ENCODE measurements at places on chromosomes 6 and 20. TPM values are rescaled to one million over a fixed set of nuclear protein-coding genes. Genes with fewer than 3 reads are reported as not detected.
A peak's percentile ranks its signal among the peaks of the same experiment; 100 is the strongest.

ISM1 gene
- 0.36 TPM for total RNA-seq

SLC22A7 gene
- total RNA-seq, result not detected

NMBR gene
- total RNA-seq, result 0.74 TPM

ECT2L gene
- not detected for total RNA-seq

MOXD1 gene
- 8.9 TPM for total RNA-seq

ARMC2 gene
- 16.1 TPM for total RNA-seq

HCRTR2 gene
- total RNA-seq, result not detected

DNA sequence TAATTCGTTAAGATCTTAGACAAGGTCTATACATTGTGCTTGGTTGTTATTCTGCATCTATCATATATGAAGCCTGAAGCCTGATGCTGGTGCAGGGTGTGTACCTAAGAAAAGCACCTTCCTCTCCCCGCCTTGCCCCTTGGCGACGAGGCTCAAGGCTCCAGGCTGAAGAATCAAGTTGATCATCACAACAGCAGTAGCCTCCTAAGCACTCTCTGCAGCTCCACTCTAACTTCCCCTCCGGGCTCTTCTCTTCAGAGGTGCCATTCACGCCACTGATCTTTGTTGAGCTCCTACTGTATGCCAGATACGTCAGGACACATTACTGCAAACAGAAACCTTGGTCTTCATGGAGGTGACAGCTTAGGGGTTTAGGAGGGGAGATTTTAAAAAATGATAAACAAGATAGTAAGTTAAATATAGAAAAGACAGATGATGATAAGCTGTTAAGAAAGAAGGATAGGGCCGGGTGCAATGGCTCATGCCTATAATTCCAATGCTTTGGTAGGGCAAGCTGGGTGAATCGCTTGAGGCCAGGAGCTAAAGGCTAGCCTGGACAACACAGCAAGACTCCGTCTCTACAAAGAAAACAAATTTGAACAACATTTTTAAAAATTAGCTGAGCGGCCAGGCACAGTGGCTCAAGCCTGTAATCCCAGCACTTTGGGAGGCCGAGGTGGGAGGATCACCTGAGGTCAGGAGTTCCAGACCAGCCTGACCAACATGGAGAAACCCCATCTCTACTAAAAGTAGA is 38.4 kb upstream of the ZNF217 start:
- H3K4me3 ChIP-seq, result no peak overlapping the region
- no peaks in the 10 kb centered on the region for H3K4me1 ChIP-seq
- H3K36me3 ChIP-seq, result no peaks in the 10 kb centered on the region
- no peak overlapping the region for H3K27ac ChIP-seq

GRCh38 chr6:65570340-65570739 is 136.7 kb downstream of the EYS start:
- H3K27ac ChIP-seq, result no peak overlapping the region
- H3K27me3 ChIP-seq, result no peaks in the 10 kb centered on the region
- no peaks in the 10 kb centered on the region for H3K36me3 ChIP-seq
- no peak overlapping the region for H3K4me3 ChIP-seq
- peaks cover 22% of the 10 kb centered on the region for H3K4me1 ChIP-seq

GRCh38 chr20:11247046-11248010 is 573.5 kb upstream of the JAG1 start:
- peaks cover 52% of the 10 kb centered on the region for H3K4me1 ChIP-seq
- peak overlapping the region; percentile 84 for H3K27ac ChIP-seq
- H3K36me3 ChIP-seq, result peaks cover 8% of the 10 kb centered on the region
- no peak for DNase-seq
- no peak overlapping the region for H3K4me3 ChIP-seq

GRCh38 chr6:55963301-55963700 is 87.9 kb upstream of the BMP5 start:
- no peaks in the 10 kb centered on the region for H3K4me1 ChIP-seq
- no peaks in the 10 kb centered on the region for H3K36me3 ChIP-seq
- no peak overlapping the region for H3K4me3 ChIP-seq
- no peak overlapping the region for H3K27ac ChIP-seq
- H3K27me3 ChIP-seq, result no peaks in the 10 kb centered on the region

DNA sequence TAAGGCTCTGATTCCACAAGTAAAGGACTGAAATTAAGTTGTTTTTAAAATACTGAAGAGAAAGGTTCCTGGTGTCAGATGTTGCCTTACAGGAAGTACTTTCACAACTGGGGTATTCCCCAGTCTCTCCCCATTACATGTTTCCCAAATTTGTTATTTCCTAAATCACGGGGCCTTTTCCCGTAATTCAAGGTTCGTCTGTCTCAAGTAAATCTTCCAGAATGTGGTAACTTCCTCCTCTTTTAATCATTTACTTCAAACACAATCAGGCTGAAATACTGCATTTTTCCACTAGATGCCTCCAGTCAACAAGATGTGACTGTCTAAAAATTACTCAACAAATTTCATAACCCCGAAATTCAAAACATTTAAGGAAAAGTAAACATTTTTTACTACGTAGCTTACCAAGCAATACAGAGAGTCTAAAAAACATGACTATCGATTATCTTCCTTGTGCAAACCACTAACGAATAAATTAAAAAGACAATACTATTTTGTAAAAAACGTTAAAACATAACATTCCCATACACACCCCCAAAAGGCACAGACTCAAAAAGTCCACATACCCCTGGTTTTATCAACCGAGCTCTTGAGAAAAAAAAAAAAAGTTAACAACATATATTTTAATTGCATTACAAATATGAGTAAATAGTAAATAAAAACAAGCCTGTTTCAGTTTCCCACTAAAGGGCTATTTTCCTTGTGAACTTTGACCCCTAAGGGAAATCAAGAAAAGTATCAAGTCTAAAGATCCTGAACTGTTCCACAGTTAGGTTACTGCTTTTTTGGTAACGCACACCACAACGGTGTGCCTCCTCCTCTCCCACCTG is 1.7 kb downstream of the SOD2 start:
- no peak for DNase-seq
- peak overlapping the region; percentile 89 for H3K4me3 ChIP-seq
- H3K36me3 ChIP-seq, result peaks cover 11% of the 10 kb centered on the region

GRCh38 chr6:18028332-18028731 is 40.9 kb upstream of the KIF13A start:
- H3K4me3 ChIP-seq, result no peak overlapping the region
- no peak for DNase-seq
- H3K27ac ChIP-seq, result no peak overlapping the region
- peaks cover 4% of the 10 kb centered on the region for H3K27me3 ChIP-seq
- no peaks in the 10 kb centered on the region for H3K36me3 ChIP-seq

DNA sequence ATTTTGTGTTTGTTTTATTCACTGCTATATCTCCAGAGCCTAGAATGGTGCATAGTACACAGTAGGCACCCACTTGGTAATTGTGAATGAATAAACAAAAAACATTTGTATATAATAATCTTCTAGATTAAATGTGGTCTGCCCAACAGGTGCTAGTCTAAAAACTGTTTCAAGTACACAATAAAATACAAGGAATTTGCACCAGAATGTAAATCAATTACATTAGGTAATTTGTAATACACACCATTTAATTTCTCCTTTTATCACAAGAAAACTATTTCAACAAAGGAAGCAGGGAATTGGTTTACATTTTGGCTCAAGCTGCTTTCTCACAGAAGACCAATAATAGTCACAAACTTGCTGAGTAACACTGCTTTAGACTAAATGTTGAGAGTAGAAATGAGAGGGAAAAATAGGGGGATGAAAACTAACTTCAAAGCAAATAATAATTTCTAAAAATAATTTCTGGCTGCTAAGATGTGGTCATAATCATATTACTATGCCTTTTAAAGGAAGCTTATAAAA is 22.1 kb downstream of the RUNX2 start:
- H3K27ac ChIP-seq, result no peak overlapping the region
- no peak for DNase-seq
- no peak overlapping the region for H3K4me3 ChIP-seq

DNA sequence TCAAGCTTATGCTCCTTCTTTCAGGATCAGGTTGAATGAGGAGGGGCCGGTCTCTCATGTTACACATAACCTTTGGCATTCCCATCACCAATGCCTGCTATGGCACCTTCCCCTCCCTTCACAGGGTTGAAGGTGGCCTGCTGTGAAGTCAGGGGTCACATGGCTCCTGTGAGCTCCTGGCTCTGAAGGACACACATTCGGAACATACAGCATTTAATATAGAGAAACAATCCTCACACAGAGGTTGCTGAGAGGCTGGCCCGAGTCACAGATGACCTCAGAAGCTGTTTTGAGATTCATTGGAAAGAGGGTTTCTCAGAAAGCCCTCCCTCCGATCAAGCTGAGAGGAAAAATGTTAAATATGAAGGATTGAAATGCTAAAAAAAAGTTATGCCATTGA is 82.1 kb downstream of the PSMG4 start:
- DNase-seq, result no peak
- peaks cover 15% of the 10 kb centered on the region for H3K4me1 ChIP-seq
- H3K36me3 ChIP-seq, result no peaks in the 10 kb centered on the region
- no peak overlapping the region for H3K27ac ChIP-seq

- DNase-seq, result no peak
- H3K27ac ChIP-seq, result no peak overlapping the region
- no peaks in the 10 kb centered on the region for H3K36me3 ChIP-seq
- peaks cover 3% of the 10 kb centered on the region for H3K4me1 ChIP-seq
- H3K4me3 ChIP-seq, result no peak overlapping the region
- H3K27me3 ChIP-seq, result peaks cover 11% of the 10 kb centered on the region
Observed at GRCh38 chr20:57309544-57310115, 20.0 kb upstream of the SPO11 start.

DNA sequence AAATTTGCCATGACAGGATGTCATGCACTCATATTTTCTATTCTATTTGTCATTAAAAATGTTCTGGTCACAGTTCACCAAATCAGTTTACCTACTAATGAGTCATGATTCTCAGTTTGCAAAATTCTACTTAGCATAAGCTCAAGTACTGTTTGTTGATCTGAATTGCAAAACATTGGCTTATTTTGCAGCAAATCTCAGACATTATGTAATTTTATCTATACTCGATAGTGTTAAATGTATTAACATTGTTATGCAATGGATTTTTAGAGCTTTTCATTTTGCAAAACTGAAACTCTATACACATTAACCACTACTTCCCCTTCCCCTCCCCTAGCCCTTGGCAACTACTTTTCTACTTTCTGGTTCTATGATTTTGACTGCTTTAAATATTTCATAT is 213.8 kb upstream of the ZFP64 start:
- peaks cover 11% of the 10 kb centered on the region for H3K27me3 ChIP-seq
- no peak overlapping the region for H3K27ac ChIP-seq
- DNase-seq, result no peak
- no peaks in the 10 kb centered on the region for H3K36me3 ChIP-seq

DNA sequence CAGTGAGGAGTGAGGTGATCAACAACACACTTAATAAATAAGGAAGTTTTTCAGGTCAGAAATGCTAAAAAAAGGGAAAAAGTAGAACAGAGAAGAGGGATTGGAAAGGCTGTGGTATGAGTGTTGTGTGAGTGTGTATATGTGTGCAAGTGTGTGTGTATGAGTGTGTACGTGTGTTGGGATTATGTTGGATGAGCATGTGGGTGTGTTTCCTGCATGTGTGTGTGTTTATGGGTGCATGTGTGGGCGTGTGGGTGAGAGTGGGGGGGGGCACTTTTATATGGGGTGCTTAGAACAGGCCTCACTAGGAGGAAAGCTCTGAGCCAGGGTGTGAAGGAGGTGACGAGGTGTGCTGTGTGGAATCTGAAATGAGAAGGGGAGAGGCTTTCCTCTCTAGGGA is 116.8 kb upstream of the SLC22A23 start:
- H3K4me3 ChIP-seq, result no peak overlapping the region
- no peaks in the 10 kb centered on the region for H3K36me3 ChIP-seq
- no peak overlapping the region for H3K27ac ChIP-seq

GRCh38 chr6:75107913-75108312 is 97.9 kb downstream of the COL12A1 start:
- H3K27ac ChIP-seq, result no peak overlapping the region
- H3K4me1 ChIP-seq, result peaks cover 12% of the 10 kb centered on the region
- no peak overlapping the region for H3K4me3 ChIP-seq
- no peaks in the 10 kb centered on the region for H3K36me3 ChIP-seq
- no peak for DNase-seq
- no peaks in the 10 kb centered on the region for H3K27me3 ChIP-seq

- H3K4me3 ChIP-seq, result peak overlapping the region; percentile 76
- no peaks in the 10 kb centered on the region for H3K36me3 ChIP-seq
- DNase-seq, result no peak
- no peak overlapping the region for H3K27ac ChIP-seq
- H3K27me3 ChIP-seq, result peaks cover 10% of the 10 kb centered on the region
Observed at GRCh38 chr20:1265226-1265915, 723 bp upstream of the SNPH start.

GRCh38 chr6:152119831-152120230 is 312.3 kb downstream of the ESR1 start:
- no peak for DNase-seq
- peaks cover 7% of the 10 kb centered on the region for H3K36me3 ChIP-seq
- H3K27me3 ChIP-seq, result no peaks in the 10 kb centered on the region
- H3K27ac ChIP-seq, result no peak overlapping the region
- H3K4me3 ChIP-seq, result no peak overlapping the region

DNA sequence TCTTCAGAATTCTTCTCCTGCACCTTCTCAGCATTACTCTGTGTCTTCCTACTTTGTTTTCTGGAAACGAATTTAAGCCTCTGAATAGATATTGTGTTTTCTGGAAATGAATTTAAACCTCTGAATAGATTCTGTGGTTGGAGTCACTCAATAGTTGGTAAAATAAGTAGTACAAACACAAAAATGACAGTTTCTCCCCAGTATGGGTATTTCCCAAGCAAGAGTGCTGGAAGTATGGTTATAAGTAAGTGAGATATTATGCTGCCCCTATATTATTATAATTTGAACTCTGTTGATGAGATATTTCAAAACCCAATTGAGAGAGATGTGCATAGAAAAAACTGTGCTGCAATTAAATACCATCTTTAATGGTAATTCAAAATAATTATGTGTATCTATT is 94.9 kb downstream of the TINAG start:
- DNase-seq, result no peak
- no peak overlapping the region for H3K4me3 ChIP-seq
- H3K27me3 ChIP-seq, result no peaks in the 10 kb centered on the region
- H3K27ac ChIP-seq, result no peak overlapping the region
- no peaks in the 10 kb centered on the region for H3K4me1 ChIP-seq

- H3K36me3 ChIP-seq, result no peaks in the 10 kb centered on the region
- H3K27me3 ChIP-seq, result no peaks in the 10 kb centered on the region
- no peak for DNase-seq
- no peak overlapping the region for H3K4me3 ChIP-seq
- H3K4me1 ChIP-seq, result no peaks in the 10 kb centered on the region
Observed at GRCh38 chr6:82589509-82590206, 226.0 kb downstream of the TPBG start.

GRCh38 chr20:31822421-31823330 is 3.5 kb downstream of the MYLK2 start:
- peak; percentile 92 for DNase-seq
- H3K27me3 ChIP-seq, result peaks cover 12% of the 10 kb centered on the region
- no peak overlapping the region for H3K27ac ChIP-seq
- no peaks in the 10 kb centered on the region for H3K36me3 ChIP-seq
